ENCODE measurements at places on chromosomes 1 and 21.

DNA sequence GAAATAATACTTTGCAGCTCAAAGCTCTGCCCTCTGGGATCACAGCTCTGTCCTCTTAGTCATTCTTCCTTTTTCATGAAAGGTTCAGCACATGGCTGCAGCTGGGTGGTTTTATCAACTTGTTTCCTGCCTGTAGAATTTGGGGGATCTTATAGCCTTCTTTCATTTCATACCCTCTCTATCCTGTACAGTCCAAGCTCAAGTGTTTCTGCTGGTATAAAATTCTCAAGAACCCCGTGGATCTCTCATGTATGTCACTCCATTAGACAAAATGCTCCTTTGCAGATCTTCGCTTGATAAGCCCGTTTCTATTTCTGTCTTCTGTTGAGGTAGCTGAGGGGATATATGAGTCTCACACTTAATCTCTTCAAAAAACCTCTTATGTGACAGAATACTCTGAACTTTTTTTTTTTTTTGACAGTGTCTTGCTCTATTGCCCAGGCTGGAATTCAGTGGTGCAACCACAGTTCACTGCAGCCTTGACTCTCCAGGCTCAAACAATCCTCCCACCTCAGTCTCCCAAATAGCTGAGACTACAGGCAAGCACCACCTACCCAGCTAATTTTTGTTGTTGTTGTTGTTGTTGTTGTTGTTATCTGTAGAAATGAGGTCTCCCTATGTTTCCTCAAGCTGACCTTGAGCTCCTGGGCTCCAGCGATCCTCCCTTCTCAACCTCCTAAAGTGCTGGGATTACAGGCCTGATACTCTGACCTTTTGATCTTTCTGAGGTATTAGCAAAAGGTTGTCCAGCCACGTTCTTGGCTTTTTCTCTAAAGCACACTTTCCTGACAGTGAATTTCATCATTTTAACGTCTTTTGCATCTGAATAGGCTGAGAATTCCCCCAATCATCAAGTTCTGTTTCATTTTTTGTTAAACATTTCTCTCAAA is 24.6 kb upstream of the COL9A2 start:
- DNase-seq, result no peak

- no peak for DNase-seq
These were observed 25.3 kb upstream of the PEF1 start for GRCh38 chr1:31669786-31670592.

DNA sequence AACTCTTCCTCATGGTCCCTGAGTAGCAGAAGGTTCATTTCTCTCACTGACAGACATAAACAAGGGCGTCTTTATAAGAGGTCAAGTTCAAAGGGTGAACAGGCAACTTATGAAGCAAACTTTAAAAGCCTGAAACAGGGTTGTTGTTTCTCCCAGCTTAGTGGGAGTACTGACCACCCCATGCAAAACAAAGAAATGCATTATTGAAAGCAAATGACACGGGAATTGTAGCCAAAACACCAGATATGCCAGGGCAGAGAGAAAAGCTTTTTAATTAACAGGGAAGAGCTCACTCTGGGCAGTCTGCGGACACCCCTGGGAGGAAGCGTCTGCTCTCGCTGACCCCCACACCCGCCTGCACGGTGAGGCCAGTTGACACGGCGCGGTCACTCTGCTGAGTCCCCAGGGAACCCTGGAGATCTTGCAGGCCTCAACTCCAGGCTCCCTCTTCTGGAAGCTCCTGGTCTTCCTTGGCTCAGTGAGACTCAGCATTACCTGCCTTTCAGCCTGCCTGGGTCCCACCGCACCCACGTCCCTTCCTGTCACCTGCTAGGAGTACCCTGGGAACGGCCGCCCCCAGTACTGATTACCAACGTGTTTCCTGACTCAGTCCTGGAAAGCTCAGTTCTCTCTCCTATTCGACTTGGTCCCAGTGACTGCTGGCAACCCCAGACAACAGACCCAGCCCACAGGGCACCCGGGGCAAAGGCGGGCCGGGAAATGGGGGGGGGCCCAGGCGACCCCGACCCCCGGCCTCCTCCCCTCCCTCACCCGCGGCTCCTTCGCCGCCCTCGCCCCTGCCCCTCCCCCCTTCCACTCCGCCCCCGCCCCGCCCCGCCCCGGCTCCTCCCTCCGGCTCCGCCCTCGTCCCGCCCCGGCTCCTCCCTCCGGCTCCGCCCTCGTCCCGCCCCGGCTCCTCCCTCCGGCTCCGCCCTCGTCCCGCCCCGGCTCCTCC is 972 bp downstream of the CFAP410 start:
- no peak for DNase-seq

- DNase-seq, result no peak
These were observed 25.5 kb downstream of the ADAMTS5 start for GRCh38 chr21:26941421-26941820.

DNA sequence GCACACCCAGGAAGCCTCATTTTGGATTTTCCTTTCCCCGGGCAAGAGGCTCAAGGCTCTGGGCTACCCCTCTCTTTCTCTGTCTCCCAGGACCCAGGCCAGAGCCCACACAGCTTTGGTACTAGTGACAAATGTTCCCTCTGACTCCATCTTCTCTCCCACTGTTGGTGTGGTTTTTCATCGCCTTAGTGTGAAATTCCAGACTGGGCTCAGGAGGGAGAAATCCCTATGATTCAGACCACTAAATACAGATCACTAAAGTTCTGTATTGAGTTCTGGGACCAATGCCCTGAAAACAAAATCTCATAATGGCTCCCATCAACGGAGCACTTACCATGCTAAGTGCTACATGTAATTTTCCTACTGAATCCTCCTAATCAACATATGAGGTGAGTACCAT is 26.1 kb downstream of the IQGAP3 start:
- no peak for DNase-seq

GRCh38 chr21:21046063-21046462 is 47.9 kb downstream of the NCAM2 start:
- no peak for DNase-seq

DNA sequence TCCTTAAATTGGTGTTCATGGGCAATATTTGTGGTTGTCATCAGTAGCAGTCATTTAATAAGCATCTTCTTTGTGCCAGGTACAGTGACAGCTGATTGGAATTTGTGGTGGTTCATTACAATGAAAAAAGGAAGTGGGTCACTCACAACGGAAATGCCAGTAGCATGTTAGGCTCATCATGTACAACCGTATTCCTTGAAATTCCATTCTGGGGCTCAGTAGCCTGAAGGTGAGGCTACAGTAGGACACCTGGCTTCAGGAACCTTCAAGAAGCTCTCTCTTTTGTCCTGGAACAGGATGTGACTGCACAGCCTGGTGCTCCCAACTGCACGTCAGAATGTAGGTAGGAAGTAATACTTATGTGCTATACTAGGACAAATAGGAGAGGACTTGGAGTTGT is 93.9 kb downstream of the ST3GAL3 start:
- DNase-seq, result no peak

DNA sequence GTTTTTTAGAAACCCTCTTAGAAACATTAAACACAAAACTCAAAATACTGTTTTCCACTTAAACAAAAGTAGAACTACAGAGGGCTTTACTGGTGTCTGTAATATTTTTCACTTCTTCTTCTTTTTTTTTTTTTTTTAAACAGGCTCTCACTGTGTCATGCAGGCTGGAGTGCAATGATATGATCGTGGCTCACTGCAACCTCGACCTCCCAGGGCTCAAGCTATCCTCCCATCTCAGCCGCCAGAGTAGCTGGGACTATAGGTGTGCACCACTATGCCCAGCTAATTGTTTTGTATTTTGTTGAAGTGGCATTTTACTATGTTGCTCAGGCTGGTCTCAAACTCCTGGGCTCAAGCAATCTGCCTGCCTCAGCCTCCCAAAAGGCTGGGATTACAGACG is 194.8 kb downstream of the DAB1 start:
- no peak for DNase-seq

GRCh38 chr1:237282208-237282783 is 240.3 kb downstream of the RYR2 start:
- no peak for DNase-seq

GRCh38 chr1:183609759-183610452 is 19.6 kb upstream of the NCF2 start:
- DNase-seq, result no peak
